ENCODE measurements at places on chromosomes 1 and 21. TPM values are rescaled to one million over a fixed set of nuclear protein-coding genes. Genes with fewer than 3 reads are reported as not detected.

DNA sequence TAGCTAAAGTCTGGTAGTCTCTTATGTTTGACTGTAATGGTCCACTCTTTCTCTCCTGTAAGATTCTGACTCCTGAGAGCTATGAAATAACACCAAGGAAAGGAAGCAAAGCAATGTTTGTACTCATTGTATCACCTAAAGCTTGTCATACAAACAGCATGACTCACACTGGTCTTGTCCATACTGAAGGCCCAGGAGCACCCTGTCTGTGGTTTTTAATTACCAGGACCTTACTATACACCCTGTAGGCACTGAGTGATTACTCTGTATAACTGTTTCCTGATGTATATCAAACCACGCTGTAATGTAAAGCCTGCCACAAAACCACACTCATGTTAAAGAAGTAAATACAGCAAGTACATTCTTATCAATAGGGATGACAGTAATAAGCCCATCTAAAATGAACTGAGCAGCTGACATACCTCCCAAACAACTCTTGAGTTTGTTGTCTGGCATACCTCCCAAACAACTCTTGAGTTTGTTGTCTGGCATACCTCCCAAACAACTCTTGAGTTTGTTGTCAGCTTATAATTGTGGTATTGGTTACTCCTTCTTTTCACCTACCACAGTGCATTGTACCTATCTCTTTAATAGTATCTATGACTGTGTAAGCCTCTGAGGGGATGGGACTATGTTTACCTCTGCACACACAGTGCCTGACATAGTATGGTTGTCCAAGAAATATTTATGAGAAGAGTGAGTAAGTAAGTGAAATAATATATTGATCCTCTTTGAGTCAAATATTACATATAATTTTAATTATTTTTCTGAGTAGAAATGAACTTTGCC, 11.6 kb upstream of the TNFSF18 start:
- H3K4me1 ChIP-seq: no peaks in the 10 kb centered on the region
- H3K27me3 ChIP-seq: no peaks in the 10 kb centered on the region
- no peak for DNase-seq
- no peaks in the 10 kb centered on the region for H3K36me3 ChIP-seq
- no peak overlapping the region for H3K4me3 ChIP-seq

- DNase-seq: no peak
- no peak overlapping the region for H3K27ac ChIP-seq
- H3K4me3 ChIP-seq: no peak overlapping the region
Observed at GRCh38 chr21:34671462-34671861, 2.7 kb downstream of the CLIC6 start.

Gene PKLR
- not detected for total RNA-seq

Gene SLC39A1
- 95.4 TPM for total RNA-seq

Gene TTC34
- 0.08 TPM for total RNA-seq

GRCh38 chr1:230626232-230626631, 16.0 kb upstream of the COG2 start:
- DNase-seq: no peak
- no peaks in the 10 kb centered on the region for H3K36me3 ChIP-seq
- no peaks in the 10 kb centered on the region for H3K27me3 ChIP-seq
- no peak overlapping the region for H3K27ac ChIP-seq

- H3K27ac ChIP-seq: no peak overlapping the region
- H3K27me3 ChIP-seq: no peaks in the 10 kb centered on the region
- H3K36me3 ChIP-seq: peaks cover 13% of the 10 kb centered on the region
- DNase-seq: no peak
Observed at GRCh38 chr1:19388980-19389379, 76.9 kb downstream of the SLC66A1 start.

DNA sequence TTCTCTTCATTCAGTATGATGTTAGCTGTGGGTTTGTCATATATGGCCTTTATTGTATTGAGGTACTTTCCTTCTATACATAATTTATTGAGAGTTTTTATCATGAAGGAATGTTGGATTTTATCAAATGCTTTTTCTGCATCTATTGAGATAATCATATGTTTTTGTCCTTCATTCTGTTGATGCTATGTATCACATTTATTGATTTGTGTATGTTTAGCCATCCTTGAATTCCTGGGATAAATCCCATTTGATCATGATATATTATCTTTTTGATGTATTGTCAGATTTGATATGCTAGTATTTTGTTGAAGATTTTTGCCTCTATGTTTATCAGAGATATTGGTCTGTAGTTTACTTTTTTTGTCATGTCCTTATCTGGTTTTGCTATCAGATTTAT, 20.9 kb upstream of the GPR161 start:
- H3K27me3 ChIP-seq: no peaks in the 10 kb centered on the region
- H3K36me3 ChIP-seq: no peaks in the 10 kb centered on the region
- DNase-seq: no peak
- no peak overlapping the region for H3K27ac ChIP-seq
- H3K4me3 ChIP-seq: no peak overlapping the region
